Stimulated activated CD8-positive, alpha-beta memory T cell treated with anti-CD3 and anti-CD28 coated beads, Interleukin-4, amount 100 ng/mL, for 24 hours (primary cell): ENCODE measurements at places on chromosomes 12 and 14.

GRCh38 chr12:1552171-1552570 is 42.2 kb downstream of the FBXL14 start:
- no peak for DNase-seq

- DNase-seq, result no peak
These were observed 777 bp downstream of the ZFP36L1 start for GRCh38 chr14:68791902-68792677.

DNA sequence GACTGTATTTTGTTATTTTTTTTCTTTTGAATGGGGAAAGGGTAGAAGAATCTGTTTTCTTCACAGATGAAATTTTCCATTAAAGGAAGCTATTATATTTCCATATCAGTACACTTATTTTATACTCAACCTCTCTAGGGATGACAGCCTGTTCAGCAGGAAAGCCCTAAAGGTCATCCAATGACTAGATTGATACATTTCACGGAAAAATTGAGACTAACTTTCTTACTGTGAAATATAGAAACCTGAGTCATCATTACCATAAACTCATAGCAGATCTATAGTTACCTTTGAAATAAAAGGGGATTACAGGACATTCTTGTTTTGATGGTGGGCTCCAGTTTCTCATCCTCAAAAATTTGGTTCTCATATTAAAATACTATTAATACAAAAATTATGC is 36.1 kb upstream of the PTCSC3 start:
- DNase-seq, result no peak

DNA sequence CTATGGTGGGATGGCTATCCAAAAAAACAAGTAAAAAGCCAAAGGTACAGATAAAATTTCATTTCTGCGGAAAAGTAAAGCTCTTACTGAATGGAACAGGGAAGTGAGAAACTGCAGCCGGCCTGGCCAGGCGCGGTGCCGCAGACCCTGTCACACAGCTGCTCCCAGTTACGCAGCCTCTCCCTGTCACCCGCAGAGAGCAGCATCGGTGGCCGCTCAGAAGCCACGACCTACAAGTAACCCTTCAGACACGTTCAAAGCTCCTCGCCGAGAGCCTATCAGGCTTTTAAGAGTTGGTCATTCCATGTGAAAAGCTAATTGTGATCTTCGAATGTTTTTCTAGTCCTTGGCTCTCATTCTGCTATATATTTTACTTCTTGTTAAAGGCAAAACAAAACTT is 11.0 kb upstream of the ANKLE2 start:
- no peak for DNase-seq

GRCh38 chr12:53049571-53050318 is at the start of gene TNS2:
TNS2 (plus strand) TSS chr12:53050065; CDS start chr12:53050186, 121 bp downstream.
- no peak for DNase-seq

- no peak for DNase-seq
These were observed 77.3 kb upstream of the RTL1 start for GRCh38 chr14:100980823-100981222.

GRCh38 chr14:81200054-81200453 is 20.7 kb downstream of the GTF2A1 start:
- no peak for DNase-seq
